ENCODE measurements at places on chromosomes 13 and 19. TPM values are rescaled to one million over a fixed set of nuclear protein-coding genes. Genes with fewer than 3 reads are reported as not detected.

Gene APOC4
- total RNA-seq: not detected

Gene PLPPR3
- total RNA-seq: 5.6 TPM

Gene ZNF486
- not detected for total RNA-seq

Gene C19orf38
- total RNA-seq: not detected

Gene F2RL3
- not detected for total RNA-seq

Gene SPINT2
- total RNA-seq: 286 TPM

Gene LGALS7B
- not detected for total RNA-seq

Gene ZNF772
- 1.0 TPM for total RNA-seq

Gene PDE4C
- not detected for total RNA-seq

Gene CLC
- total RNA-seq: not detected

Gene CGB2
- total RNA-seq: 0.41 TPM

Gene FXYD1
- not detected for total RNA-seq

Gene KLK4
- total RNA-seq: 0.41 TPM

Gene SYT5
- 3.1 TPM for total RNA-seq

Gene NMRK2
- total RNA-seq: not detected

Gene PROZ
- not detected for total RNA-seq

Gene SLC17A7
- 0.31 TPM for total RNA-seq

Measured in A549 treated with ZK216348 at 1 μM for 4 hours (cell line).